ENCODE measurements at places on chromosomes 11 and 22. TPM values are rescaled to one million over a fixed set of nuclear protein-coding genes. Genes with fewer than 3 reads are reported as not detected.

Gene POU2AF1
- total RNA-seq: 68.9 TPM

Gene SPON1
- 0.14 TPM for total RNA-seq

Gene BTG4
- total RNA-seq: not detected

Gene AIFM3
- 0.37 TPM for total RNA-seq

Gene VSIG2
- not detected for total RNA-seq

Gene OR51V1
- not detected for total RNA-seq

Gene CSRP3
- not detected for total RNA-seq

Gene GVQW3
- total RNA-seq: 4.3 TPM

Gene MFRP
- not detected for total RNA-seq

Gene LRRC4C
- total RNA-seq: not detected

Gene IFITM10
- total RNA-seq: 0.14 TPM

Gene OR4D11
- total RNA-seq: not detected

Gene AP1B1
- total RNA-seq: 83.7 TPM

Gene KIRREL3
- total RNA-seq: not detected

Gene FAM76B
- total RNA-seq: 43.0 TPM

Gene TSPAN32
- 2.4 TPM for total RNA-seq

Gene SLC7A4
- total RNA-seq: not detected

Gene CCDC15
- total RNA-seq: 4.1 TPM

Gene MMP11
- 0.70 TPM for total RNA-seq

Gene OR51I1
- total RNA-seq: not detected

Gene SPI1
- total RNA-seq: not detected

Gene PLEKHB1
- 1.5 TPM for total RNA-seq

Gene DNAJB7
- not detected for total RNA-seq

Gene GAS2
- total RNA-seq: 2.0 TPM

Gene OR4D6
- not detected for total RNA-seq

Gene POU2AF3
- 0.37 TPM for total RNA-seq

Gene LMNTD2
- total RNA-seq: 0.47 TPM

Gene GGT1
- total RNA-seq: 52.9 TPM

Gene BLID
- not detected for total RNA-seq

Gene CFAP300
- not detected for total RNA-seq

Gene KCNQ1OT1
- total RNA-seq: 0.59 TPM

Gene TCN1
- not detected for total RNA-seq

Gene RIC3
- total RNA-seq: 7.2 TPM

Gene HBE1
- total RNA-seq: not detected

Gene OR10A2
- total RNA-seq: not detected

Gene DCHS1
- 0.36 TPM for total RNA-seq

Gene CCDC188
- 0.14 TPM for total RNA-seq

Gene DEFB131B
- not detected for total RNA-seq

Gene TLCD5
- 0.76 TPM for total RNA-seq

Gene SCARF2
- total RNA-seq: 0.33 TPM

Data from activated CD4-positive, alpha-beta T cell treated with anti-CD3 and anti-CD28 coated beads, Interleukin-2, amount 10 ng/mL, durations not matched to agents 24 days and 14 days (primary cell).